Kidney epithelial cell (primary cell): ENCODE measurements at places on chromosomes 2 and 18. TPM values are rescaled to one million over a fixed set of nuclear protein-coding genes. Genes with fewer than 3 reads are reported as not detected.

TEKT4 gene
- total RNA-seq, result not detected in 2 replicates

WDR54 gene
- total RNA-seq, result 24.6 and 28.0 TPM in 2 replicates

EGR4 gene
- not detected in 2 replicates for total RNA-seq

ACADL gene
- 1.1 and 1.5 TPM in 2 replicates for total RNA-seq

TBR1 gene
- 0.08 TPM in 1 of 2 replicates, not detected in the other for total RNA-seq

SLC16A14 gene
- total RNA-seq, result 2.0 and 2.8 TPM in 2 replicates

DNA sequence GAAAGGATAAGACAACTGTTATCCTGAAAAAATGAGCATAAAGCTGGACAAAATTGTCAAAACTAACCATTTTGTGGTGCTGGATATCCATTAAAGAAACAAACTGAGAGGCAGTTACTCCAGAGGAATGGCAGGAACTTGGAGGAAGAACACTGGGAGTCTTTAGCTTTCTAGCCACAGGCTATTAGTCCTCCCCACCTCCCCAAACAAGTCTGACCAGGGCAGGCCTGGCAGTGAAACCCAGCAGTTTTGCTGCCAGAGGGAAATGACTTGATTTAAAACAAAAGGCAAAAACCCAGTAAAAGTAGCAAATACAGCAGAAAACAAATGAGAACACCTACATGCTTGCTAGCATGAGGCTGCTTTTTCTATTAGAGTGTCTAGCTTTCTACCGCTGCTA lies 34.9 kb downstream of the OSBPL1A start:
- no peak for DNase-seq

DNA sequence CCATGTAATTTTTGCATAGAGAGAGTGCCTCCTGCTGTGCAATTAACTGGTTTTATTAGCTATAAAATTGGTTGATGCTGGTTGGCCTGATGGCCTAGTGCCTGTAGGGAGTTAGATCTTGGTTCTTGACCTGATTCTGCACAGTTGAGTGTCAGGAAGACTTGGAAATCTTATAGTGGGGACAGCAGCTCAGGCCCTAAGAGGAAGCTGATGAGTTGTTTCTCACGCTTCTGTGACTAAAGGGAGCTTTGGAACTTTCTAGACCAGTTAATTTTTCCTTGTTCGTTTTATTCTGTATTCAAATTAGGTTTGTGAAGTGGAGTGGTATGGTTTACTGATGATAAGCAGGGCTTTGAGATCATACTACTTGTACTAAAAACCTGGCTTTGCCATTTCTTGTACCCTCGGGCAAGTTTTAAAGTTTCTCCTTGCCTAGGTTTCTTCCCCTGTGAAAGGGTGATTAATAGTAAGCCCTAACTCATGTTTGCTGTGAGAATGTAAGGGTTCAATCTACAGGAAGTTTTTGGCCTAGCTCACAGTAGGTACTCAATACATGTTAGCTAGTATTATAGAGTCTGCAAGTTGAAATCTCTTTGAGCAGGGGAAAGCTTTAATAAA lies 82.1 kb downstream of the MAP3K20 start:
- no peak for DNase-seq

GRCh38 chr18:7272311-7273049 lies 41.6 kb downstream of the LRRC30 start:
- DNase-seq, result peak; percentile 35

- no peak for DNase-seq
These were observed 41.6 kb upstream of the TMEM177 start for GRCh38 chr2:119637371-119637770.

DNA sequence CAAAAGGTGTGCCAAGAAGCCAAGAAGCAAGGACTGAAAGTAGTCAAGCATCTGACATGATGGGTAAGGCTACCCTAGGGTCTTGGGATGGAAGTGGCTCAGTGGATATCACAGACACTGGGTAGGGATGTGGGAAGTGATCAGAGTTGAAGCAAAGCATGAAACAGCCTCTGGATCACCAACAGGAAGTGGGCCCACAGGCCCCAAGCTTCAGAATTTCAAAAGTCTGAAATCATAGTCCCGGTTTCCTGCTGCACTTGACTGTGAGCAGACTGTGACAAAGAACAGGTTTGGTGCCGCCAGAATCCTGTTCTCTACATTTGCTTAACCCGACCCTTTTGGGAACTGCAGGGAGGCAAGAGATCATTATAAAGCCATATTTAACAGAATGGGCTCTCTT lies 57.4 kb downstream of the SP100 start:
- DNase-seq, result no peak

DNA sequence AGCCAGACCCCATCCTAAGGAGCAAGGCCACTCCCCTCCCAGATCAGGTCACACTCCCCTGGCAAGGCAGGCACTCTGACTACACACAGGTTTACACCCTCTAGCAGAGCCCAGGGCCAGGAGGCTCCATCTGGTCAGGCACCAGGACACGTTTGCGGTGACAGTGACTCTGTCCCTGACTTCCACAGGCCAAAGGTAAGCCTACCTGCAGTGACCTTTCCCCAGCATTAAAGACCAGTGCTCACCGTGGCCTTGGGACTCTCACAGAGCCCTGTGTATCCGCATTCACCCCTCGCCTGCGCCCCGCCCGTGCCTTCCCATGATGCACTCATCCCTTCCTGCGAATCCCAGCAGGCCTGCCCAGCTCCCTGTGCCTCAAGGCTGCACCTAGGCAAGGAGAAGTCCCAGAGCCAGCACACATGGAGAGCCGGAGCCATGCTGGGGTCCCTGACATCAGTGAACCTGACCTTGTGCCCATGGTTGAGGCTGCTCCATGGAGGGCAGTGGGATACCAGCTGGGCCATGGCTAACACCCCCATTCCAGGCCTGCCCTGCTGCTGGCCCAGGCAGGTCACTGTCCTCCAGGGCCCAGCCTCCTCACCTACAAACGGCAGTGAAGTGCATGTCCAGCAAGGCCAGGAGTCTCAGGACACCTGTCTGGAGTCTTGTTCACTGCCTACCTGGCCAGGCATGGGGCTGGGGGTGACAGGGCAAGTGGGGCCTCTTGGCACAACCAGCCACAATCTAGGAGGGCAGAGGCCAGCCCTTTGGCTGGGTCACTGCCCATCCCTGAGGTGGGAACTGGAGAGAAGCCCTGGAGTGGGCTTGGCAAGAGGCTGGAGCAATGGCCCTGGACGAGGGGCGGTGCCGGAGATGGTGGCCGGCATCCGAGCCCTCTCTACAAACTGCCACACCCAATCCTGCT lies 3.0 kb downstream of the NEURL3 start:
- DNase-seq, result no peak

DNA sequence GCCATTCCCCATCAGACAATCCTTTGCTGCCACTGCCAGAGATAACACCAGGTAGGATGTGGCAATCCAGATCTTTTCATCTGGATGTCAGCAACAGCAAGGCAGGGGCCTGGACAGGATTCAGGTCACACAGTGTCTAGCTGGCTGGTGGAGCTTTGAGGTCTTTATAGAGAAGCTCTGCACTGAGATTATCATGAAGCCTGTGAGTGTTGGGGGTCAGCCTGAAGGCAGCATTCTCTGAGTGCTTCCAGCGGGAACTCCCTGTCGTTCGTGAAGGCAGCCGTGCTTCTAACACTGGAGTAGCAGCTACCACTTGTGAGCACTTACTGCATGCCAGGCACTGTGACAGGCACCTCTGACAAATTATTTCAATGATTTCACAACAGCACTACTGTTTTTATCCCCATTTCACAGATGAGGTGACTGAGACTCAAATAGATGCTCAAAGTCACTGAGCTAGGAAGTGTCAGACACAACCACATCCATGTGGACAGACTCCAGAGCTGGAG lies 85.7 kb downstream of the SEMA4F start:
- DNase-seq, result no peak

DNA sequence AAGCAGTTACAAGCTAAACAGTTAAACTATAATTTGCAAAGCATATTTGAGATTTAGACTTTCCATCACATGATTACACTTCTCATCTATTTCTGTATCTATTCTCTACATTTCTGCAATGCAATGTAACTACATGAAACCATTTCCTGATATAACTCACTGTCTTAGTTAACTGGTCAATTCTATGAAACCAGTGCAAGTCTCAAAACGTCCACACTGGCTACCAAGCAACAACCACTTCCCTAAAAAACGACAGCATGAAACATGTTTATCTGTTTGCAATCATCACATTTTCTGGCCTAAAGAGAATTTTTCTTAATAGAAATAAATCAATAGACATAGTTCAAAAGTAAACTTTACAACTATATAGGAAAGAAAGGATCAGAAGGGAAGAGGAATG lies 17.4 kb downstream of the FECH start:
- DNase-seq, result no peak

DNA sequence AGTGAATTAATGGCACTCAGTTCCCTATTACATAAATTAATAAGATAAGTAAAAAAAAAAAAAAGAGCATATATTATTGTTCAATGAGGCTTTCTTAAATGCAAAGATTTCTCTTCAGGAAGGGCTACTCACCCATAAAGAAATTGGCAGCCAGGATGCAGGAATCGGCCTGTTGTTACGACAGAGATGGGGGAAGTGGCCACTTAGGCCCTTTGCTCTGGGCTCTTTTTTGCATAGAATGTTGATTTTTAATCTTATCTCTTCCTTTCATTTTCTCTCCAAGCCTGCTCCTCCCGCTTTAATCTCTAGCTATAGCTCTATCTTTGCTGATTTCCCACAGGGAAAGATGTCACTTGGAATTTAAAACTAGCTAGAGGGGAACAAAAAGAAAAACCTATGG lies 391.8 kb upstream of the CRIM1 start:
- DNase-seq, result no peak

- DNase-seq, result no peak
These were observed 3.5 kb downstream of the MEIS1 start for GRCh38 chr2:66438498-66438833.

GRCh38 chr2:119735565-119735964 lies 24.2 kb upstream of the PTPN4 start:
- no peak for DNase-seq
